ENCODE measurements at places on chromosomes 7 and 10.

DNA sequence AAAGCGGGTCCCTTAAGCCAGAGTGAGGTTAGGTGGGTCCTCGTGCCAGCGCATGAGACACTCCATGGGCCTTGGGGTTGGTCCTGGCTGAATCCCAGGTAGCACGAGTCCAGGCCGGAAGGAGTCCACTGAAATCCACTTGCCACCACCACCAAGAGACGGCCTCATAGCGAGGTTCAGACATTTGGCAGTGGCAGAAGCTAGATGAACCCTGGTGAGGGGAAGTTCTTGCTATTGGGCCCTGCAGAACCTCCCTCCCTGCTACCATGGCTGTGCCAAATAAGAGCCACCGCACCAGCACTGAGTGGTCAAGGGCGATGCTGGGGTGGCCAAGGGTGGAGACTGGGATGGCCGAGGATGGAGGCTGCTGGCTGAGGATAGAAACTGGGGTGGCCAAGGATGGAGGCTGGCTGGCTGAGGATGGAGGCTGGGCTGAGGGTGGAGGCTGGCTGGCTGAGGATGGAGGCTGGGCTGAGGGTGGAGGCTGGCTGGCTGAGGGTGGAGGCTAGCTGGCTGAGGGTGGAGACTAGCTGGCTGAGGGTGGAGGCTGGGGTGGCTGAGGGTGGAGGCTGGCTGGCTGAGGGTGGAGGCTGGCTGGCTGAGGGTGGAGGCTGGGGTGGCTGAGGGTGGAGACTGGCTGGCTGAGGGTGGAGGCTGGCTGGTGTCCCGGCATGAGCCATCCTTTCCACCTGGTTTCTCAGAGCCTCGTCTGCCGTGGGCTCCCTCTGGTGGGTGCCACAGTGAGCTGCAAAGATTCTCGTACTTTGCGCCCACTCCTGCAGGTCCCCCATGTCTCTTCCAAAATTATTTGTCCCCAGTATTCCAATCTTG lies 88.2 kb downstream of the ELFN1 start:
- no peak for DNase-seq

- no peak for DNase-seq
Observed at GRCh38 chr10:3861795-3862194, 76.8 kb upstream of the KLF6 start.

DNA sequence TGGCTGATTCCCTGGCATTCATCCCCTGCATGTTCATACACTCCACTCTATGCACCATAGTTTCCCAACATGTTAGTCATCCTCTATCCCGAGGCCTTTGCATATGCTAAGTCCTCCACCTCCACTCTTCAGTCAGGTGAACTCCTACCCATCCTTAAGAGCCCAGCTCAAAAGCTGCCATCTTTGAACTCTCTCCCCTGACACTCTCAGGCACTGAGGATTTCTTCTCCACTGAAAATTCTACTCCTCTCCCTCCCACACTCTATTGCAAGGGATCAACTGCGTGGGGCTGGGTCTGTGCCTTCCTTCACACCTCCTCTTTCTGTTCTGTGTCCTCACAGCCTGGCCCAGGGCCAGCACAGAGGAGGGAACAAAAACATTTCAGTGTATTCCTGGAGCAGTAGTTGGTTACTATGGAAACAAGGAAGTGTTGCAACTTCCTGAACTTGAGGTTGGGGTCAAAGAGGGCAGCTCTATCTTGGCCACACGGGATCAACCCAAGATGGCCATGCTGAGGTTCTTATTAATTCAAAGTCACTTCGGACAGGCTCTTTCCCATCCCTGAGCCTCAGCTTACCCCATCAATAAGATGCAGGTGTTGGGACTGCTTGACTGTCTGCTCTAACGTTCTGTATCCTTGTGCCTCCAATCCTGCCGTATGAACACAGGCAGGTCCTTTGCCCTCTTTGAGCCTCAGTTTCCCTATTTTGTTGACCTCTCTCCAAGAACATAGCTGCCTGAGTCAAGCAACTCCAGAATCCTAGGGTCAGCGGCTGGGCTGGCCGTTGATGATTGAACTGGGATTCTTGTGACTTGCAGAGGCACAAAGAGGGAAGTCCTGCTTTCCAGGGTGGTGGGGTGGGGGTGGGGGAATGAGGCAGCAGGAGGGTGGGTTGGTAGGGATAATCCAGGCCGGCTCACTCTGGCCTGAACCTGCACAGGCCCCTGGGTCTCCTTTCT lies 15.5 kb downstream of the ZMIZ1 start:
- peak; percentile 84 for DNase-seq

DNA sequence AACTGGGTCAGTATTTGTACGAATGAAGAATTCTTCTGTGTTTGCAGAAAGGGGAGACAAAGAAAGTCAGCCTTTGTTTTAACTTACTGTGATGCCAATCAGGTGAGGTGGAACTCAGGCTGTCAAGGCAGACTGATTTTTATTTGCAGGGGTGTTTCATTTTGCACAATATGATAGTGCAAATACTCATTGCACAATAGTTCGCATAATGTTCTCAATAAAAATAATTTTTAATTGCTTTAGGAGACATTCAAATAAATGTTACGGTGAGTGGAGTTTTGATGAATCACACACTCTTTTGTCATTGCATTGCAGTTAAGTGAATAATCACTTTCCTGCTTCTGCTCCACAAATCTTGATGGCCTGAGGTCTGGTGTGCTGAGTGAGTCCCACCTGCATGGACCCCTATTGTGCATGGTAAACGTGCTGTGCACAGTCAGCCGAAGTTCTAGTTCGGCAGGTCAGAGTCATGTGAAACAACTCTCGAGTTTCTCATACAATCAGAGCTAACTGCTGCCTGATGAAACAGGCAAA lies 141.3 kb upstream of the FZD8 start:
- DNase-seq: no peak

DNA sequence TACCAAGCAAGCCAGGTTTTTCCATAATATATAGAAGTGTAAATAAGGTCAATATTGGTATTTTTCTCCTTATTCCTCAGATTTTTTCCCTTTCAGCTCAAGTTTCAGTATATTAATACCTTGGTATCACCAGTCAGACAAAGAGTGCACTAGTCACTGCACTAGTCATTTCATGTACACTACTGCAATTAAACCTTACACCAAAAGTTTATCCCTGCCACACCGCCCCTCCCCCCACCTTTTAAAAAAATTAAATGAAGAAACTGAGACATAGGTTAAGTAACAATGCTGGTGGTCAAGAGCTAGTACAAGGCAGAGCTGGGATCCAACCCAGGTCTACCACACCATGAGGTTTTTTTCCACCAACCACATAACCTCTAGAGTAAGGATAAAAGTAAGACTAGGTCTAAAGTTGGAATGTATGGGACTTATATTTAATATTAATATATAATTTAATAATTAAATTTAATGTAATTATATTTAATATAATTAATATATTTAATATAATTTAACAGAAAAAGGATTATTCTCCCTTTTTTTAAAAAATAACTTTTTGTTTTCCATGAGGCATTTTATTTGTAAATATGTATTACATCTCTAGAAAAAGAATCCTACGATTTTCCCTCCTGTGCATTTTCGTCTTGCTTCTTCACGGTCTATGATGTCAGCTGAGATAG lies 68.5 kb downstream of the NT5C2 start:
- DNase-seq: no peak

DNA sequence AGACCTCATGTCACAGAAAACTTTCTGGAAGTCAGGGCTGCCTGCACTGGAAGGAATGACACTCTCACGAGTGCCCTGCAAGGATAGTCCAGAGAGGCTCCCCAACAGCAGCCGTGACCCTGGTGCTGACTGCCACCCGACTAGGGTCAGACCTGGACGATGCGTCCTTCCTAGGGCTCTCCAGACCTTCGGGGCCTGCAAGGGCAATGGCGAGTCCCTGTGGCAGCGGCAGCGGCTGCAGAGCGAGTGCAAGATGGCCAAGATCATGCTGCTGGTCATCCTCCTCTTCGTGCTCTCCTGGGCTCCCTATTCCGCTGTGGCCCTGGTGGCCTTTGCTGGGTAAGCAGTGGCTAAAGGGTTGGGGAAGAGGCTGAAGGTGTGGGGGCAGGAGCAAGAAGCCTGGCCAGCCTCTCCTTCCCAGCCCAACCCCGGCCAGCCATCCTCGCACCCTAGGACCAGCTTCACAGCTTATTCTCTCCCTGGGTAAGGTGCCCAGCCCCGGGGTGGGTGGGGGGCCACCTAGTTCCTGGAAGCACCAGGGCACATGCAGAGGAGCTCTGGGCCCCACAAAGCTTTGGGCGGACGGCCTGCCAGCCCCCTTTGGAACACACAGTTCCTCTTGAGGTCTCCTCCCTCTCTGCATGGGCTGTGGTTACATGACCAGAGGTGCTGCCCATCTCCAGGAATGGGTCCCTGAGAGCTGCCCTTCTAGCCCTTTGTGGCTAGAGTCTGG lies 5.5 kb downstream of the OPN4 start:
- no peak for DNase-seq

DNA sequence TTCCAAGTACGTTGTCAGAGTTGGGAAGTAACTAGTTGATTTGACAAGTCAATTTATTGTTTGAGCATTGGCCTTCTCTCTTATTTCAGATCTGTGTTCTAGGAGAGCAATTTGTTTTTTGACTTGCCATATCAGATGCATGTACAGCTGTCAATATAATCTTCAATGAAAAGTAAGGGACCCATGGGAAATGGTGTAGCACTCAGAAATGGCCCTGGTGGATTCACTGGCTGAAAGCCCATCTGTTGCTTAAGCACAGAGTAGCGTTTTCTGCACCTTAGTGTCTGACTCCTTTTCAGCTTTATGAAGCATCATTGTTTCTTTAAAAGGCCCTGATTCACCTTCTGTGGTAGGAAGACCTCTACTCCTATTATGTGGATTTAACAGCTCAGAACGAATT lies 10.2 kb downstream of the GARS1 start:
- DNase-seq: no peak

GRCh38 chr10:130300608-130301020 lies 164.4 kb downstream of the GLRX3 start:
- DNase-seq: no peak

DNA sequence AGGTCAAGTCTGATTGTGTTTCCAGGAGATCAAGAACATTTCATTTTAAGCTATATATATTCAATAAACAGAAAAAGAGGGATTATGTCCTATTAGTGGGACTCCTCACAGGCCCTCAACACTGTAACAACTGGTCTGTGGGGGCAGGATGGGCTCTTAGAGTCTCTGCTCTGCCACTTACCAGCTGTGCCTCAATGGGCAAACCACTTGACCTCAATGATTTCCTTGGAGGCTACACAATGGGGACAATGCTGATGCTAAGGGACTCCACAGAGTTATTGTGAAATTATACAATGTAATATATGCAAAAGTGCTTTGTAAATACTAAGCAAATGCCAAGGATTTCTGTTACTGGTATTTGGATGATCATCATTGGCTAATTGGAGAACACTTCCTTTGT lies 33.2 kb upstream of the MXI1 start:
- DNase-seq: no peak

GRCh38 chr10:110408943-110409342 lies 88.8 kb upstream of the DUSP5 start:
- DNase-seq: no peak

DNA sequence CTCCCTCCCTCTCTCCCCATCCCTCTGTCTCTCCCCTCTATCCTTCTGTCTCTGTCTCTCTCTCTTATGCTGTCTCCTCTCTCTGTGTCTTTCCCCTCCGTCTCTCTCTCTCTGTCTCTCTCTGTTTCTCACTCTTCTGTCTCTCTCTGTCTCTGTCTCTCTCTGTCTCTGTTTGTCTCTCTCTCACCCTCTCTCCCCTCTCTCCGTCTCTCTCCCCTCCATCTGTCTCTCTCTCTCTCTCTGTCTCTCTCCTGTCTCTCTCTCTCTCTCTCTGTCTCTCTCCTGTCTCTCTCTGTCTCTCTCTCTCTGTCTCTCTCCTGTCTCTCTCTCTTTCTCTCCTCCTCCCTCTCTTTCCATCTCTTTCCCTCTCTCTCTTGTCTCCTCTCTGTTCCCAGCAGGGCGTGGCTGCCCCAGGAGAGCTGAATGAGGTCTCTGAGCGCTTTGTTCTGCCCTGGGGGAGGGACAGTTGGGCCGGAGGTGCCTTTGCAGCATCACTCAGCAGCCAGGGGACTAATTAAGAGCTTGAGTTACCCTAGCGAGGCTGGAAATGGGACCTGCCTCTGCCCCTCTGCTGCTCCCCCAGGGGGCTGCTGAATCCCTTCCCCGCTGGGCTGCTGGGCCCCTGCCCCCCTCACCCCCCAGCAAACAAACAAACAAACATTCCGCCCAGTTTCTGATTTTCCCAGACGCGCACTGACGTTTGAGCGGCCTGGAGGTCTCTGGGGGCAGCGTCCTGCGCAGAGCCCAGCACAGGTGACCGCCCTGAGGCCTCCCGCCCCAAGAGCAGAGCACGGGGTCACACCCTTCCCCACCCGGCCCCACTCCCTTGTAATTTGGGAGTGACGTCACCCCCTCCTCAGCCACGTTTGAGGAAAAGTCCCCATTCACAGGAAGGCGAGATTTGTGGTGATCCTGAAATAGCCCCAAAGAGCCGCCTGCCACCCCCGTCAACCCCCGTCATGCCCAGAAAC lies 68.1 kb downstream of the PDGFA start:
- DNase-seq: no peak

DNA sequence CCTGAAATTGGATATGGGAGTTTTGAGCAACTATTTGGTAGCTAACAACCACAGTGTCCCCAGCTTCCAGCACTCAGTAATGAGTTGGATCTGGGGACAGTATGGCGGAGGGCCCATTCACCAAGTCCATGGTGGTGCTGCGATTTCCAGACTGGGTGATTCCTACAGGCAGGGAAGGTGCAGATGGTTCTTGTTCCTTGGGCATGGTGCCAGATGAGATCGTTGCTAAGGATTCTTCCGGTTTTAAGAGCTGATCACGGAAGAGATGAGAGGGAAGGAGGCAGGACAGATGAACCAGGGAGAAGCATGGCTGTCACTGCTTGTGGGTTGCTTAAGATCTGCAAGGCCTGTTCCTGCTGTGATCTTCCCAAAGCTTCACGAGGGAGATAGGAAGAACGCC lies 380.3 kb downstream of the TCERG1L start:
- no peak for DNase-seq

- no peak for DNase-seq
Observed at GRCh38 chr7:91596287-91596686, 284.2 kb downstream of the MTERF1 start.

DNA sequence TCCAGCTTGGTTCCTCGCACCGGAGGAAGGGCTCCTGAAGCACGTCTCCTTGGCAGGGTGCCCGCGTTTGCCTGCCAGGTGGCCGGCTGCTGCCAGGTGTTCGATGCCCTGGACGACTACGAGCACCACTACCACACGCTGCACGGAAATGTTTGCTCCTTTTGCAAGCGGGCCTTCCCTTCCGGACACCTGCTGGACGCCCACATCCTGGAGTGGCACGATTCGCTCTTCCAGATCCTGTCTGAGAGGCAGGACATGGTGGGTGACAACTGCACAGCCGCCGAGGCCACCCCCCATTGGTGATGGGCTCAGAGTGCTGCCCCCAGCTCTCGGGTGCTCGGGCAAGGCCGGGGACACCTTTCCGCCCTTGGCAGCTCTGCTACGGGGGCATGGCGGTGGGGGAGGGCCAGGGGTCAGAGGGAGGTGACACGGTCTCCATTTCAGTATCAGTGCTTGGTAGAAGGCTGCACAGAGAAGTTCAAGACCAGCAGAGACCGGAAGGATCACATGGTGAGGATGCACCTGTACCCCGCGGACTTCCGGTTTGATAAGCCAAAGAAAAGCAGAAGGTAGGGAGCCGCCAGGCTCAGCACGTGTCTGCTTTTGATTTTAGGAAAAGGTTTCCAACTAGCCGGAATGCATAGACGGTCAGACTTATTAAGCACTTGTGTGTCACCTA lies 1.1 kb downstream of the ZNF511 start:
- DNase-seq: no peak

GRCh38 chr7:39360038-39360437 lies 206.2 kb upstream of the YAE1 start:
- no peak for DNase-seq

All from CD4-positive, alpha-beta T cell treated with Interleukin-1 beta for 1 hour (primary cell).